ENCODE measurements at places on chromosomes 5 and 9.

DNA sequence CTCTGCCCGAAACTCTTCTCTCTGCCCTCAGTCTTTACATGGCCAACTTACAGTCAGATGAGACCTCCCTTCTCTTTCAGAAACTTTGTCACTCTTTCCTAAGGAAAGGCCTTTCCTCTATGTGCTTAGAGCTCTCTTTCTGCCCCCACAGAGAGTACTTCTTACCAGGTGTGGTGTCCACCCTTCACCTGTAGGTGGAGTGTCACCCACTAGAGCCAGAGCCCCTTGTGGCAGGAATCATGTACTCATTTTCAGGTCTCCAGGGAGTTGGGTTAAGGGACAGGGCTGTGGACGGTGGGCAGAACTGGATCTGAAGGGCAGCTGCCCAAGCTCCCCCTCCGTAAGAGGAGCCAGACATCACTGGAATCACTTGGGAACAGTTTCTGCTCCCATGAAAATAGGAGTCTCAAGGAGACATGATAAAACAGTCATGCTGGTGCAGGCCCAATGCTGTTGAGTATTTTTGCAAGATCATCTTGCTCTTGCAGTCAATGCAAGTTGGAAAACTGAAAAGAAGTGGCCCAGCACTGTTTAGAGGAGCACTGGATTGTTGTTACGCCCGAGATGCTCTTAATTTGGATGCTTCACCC, 436.7 kb downstream of the ZSWIM6 start:
- no peak for DNase-seq

DNA sequence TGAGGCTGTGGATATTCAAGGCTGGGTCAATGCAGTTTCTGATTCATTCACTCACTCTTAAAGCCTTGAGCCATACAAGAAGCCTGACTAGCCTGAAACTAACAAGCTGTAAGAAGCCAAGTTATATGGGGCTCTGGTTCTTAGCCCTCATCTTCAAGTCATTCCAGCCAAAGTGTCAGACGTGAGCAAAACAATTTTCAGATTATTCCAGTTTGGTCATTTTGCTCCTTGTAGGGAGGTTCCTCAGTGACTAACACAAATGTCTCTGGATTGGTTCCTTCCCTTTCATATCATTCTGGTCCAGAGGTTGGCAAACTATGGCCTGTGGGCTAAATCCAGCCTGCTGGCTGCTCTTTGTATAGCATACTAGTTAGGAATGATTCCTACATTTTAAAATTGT, 12.5 kb upstream of the SHOC1 start:
- DNase-seq = no peak

DNA sequence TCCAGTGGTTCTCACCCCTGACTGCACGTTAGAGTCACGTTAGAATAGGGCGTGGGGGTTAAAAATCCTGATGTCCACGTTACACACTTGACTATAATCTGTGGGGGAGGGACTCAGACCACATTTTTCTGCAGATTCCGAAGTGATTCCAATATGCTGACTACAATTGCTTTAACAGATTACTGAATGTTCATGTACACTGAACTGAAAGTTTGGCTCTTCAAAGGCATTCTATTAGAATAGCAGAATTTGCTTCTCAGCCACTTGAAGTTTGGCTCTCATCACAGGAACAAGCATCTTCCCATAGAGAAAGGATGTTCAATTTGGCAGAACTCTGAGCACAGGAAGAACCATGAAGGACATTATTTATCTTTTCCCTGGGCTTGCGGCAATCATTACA, 84.5 kb downstream of the HAPLN1 start:
- no peak for DNase-seq

GRCh38 chr5:59615272-59615671, 278.3 kb downstream of the PDE4D start:
- no peak for DNase-seq

- DNase-seq = no peak
These were observed 75.6 kb upstream of the SNCAIP start for GRCh38 chr5:122236270-122237040.

Measured in CD4-positive, alpha-beta T cell treated with Interleukin-10 for 1 hour (primary cell).